Lung microvascular endothelial cell (primary cell): ENCODE measurements at places on chromosomes 1 and 21.
A peak's percentile ranks its signal among the peaks of the same experiment; 100 is the strongest.

DNA sequence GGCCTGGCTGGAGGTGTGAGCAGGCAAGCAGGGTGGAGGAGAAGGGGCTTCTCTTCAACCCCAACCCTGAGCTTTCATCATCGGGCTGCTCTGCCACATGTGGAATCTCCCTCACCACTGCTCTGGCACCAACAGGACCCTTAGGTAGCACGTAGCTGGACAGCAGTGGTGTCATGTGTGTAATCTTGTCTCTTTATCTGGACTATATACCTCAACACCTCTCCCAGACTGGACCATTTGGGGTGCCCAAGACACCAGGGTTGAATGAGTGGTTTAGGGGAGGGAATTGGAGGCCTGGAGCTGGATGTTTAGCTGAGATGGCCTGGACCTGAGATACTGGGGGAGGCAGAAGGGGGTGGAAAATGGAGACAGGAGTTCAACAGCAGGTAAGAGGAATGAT, 63.0 kb downstream of the UBE2T start:
- DNase-seq, result no peak

DNA sequence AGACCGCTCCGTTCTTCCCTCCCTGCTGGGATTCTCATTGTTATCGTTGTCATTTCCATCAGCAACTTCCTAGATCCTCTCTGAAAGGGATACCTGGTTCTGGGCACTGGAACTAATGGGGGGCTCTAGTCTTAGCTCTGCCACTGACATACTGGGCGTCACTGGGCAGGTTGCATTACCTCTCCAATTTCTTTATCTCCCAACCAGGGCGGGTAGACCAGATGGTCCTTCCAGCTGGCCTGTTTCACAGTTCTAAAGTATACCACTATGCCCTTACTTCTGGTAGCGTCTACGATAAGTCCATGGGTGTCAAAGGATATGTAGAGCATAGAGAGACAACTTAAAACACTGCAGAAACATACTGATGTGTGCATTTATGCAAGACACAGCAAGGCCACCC, 1.4 kb downstream of the GPR37L1 start:
- DNase-seq, result no peak

GRCh38 chr1:109910963-109911798, 532 bp downstream of the CSF1 start:
- peak; percentile 21 for DNase-seq

DNA sequence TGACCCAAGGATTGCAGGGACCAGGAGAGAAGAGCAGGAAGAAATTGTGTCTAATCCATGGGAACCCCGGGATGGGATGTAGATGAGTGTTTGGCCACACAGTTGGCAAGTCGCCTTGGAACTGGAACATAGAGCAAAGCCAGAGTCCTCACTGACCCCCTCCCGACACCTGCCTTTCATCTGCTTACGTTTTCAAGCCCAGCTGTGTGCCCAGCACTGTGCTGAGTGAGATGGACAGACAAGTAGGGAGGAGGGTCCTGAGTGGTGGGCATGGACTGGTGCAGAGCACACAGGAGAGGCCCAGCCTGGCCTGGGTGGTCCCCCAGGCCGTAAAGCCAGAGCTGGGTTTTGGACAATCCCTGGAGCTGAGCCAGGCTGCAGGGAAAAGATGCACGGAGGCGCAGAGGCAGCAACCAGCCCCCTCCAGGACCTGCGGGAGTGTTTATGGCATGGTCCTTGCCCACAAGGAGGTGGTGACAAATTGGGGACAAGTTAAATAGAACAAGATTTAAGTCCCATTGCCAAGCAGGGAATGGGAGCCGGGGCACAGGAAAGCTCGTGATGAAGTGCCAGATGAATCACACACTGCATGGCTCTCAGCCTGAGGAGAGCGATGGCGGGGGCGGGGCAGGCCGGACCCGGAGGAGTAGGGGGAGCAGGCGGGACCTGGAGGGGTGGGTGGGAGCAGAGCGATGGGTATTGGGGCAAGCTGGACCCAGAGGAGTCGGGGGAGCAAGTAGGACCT, 157.8 kb upstream of the VAMP3 start:
- DNase-seq, result no peak

DNA sequence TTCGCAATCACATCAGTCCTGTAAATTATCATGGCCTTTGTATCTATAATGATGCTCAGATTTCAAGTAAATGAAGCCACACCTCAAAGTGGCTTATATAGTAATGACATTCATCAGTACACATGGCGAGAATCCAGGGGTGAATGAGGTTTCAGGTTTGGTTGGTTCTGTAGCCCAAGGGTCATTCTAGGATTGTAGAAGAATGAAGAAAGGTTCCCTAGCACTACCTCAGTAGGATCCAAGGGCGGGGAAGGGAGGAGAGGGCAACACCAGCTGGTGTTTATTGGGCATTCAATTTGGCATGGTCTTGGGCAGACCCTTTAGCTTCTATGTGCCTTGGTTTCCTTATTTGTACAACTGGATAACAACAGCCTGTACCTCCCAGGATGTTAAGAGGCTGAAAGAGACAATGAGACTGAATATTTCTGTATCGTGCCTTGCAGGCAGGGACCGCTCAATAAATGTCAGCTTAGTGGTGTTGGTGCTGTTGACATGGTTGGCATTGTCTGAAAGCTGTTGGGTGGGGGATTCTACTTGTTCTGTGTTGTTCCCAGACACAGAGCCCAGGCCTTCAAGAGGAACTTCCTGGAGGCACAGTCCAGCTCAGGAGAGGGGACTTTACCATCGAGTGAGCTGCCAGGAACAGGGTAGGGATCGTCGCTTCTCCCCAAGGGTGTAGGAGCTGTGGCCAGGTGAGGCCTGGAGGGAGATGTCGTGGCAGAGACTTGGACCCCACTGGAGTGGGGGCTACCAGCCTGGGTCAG, 388.2 kb downstream of the PTPRU start:
- no peak for DNase-seq

GRCh38 chr1:6509919-6510291, 18.4 kb upstream of the PLEKHG5 start:
- no peak for DNase-seq

GRCh38 chr1:53620061-53620855, 118.7 kb downstream of the GLIS1 start:
- peak; percentile 27 for DNase-seq
